ENCODE measurements at places on chromosomes 16 and 17.

- peak; percentile 47 for DNase-seq
Observed at GRCh38 chr17:3827124-3827773, 18.8 kb downstream of the NCBP3 start.

GRCh38 chr17:5587438-5588032 is 3.2 kb upstream of the NLRP1 start:
- no peak for DNase-seq

DNA sequence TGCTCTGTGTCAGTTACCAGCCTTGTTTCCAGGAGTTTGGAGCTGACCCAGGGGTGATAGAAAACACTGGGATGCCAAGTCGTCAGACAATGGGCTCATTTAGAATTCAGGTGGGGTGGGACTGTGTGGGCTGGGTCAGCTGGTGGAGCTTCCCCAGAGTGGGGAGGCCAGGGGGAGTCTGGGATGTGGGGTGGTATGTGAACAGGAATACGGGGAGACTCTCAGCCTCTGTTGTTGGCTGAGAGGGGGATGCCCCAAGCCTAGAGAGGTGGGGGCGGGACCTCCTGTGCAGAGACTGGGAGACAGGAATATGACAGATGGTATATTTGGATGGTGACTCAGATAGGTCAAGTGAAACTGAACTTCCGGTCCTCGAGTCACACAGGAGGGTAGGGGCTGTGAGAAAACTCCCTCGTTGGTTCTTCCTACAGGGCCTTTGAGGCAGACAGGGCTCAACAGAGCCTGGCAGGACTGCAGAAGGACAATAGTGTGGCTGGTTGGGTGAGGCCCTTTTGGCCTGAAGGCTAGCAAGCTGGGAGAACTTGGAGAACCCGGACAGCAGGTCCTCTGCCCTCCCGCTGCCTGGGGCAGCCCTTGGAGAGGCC is 23.7 kb downstream of the CDH1 start:
- no peak for DNase-seq

DNA sequence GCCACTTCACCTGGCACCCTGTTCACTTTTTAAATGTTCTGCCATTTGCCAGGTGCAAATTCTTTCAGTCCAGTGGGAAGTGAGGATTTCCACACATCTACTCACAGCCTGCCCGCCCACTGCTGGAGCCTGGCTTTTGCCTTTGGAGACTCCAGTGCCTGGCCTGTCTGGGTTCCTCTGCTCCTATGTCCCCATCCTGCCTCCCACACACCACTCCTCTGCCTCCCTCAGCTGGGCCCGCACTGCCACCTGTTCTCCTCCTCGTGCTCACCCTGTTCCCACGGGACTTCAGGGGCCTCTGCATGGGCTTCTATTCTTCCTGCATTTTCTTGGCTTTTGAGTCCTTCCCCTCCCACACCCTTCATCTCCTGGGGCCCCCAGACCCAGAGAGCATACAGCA is 7.9 kb upstream of the NDRG4 start:
- DNase-seq = no peak

All from mesothelial cell of epicardium (in vitro differentiated cells).